Stimulated activated naive CD4-positive, alpha-beta T cell treated with Interleukin-2 at 50 U/mL for 16 hours (primary cell): ENCODE measurements at places on chromosomes 6 and 20.

DNA sequence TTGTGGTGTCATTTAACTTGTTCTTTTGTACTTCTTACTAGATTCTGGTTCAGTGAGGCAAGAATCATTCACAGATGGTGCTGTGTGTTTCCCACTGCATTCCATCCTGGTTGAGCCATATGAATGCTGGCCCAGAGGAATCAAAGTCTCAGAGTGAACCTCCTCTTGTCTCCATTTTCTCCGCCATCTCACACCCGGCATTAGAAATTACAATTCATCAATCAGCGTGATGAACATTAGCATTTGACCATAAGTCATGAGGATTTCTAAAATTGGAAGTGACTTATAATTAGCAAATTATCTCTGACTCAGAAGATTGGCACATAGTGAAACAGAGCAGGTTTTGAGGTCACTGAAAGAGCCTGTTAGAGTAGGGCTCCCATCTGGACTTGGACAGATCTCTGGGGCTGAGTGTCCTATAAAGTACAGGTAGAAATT, 25.2 kb downstream of the TNFAIP3 start:
- no peak for DNase-seq

- DNase-seq: no peak
Observed at GRCh38 chr6:25342802-25343201, 63.6 kb downstream of the CARMIL1 start.

DNA sequence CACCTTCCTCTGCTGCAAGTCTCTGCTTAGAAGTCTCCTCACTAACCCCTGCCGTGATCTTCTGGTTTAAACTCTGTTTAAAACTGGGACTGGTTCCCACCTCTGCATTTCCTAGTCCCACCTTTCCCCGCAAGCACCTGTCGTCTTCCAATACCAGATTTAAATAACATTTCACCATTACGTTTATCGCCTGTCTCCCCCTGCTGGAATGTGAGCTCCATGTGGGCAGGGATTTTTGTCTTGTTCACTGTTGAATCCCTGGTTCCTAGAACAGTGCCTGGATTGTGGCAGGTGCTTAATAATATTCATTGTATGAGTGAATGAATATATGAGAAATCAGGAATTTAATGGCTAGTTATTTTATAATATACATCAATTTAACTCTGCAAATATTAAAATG, 2.7 kb downstream of the GUCA1A start:
- DNase-seq: no peak

GRCh38 chr20:10476319-10476724, 41.2 kb downstream of the SLX4IP start:
- no peak for DNase-seq

DNA sequence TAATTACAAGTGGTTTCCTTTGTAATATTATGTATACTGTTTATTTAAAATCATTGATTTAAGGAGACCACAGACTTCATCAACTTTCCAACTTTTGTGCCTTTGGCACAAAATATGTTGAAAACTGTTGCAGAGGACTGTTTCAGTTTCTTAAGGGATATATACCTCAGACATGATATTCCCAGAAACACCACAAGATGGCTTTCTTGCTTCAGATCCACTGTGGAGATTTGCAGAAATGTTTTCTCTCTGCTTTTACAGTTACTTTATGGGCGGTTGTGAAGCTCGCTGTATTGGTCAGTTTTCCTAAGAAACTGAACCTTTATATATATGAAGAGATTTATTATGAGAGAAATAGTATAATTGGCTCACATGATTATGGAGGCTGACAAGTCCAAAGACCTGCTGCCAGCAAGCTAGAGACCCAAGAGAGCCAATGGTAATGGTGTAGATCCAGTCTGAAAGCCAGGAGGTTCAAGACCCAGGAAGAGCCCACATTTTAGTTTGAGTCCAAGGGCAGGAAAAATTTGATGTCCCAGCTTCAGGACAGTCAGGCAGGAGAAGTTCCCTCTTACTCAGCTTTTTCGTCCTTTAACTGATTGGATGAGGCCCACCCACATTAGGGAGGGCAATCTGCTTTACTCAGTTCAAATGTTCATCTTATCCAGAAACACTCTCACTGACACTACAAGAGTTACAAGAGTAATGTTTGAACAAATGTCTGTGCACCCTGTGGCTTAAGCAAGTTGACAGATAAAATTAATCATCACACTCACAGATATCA, 12.8 kb downstream of the ME1 start:
- DNase-seq: no peak

GRCh38 chr20:10315138-10315537, 96.5 kb downstream of the SNAP25 start:
- no peak for DNase-seq

GRCh38 chr6:44388135-44388487, 605 bp downstream of the CDC5L start:
- no peak for DNase-seq
